ENCODE measurements at places on chromosomes 4 and X.

DNA sequence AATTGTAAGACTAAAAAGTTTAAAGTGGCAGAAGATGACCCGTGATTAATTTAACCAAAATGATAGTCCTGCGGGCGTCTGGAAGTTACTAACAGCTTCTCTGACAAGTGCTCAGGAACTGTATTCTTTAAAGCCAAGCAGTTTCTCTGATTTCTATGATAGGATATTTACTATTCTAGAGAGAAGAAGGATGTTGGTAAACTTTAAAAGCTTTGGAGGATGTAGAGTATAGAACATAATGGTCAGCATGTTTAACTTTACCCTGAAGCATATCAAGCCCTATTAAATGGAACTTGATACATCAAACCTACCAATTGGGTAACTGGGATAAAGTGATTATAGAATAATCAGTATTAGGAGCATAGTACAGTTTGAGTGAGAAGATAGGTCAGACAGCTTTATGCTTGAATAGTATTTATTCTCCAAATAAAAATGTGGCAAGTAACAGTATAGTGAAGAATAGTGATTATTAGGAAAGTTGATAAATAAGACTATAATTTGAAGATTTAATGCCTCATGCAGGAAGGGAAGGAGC lies 1.8 kb downstream of the STIM2 start:
- no peak for DNase-seq

DNA sequence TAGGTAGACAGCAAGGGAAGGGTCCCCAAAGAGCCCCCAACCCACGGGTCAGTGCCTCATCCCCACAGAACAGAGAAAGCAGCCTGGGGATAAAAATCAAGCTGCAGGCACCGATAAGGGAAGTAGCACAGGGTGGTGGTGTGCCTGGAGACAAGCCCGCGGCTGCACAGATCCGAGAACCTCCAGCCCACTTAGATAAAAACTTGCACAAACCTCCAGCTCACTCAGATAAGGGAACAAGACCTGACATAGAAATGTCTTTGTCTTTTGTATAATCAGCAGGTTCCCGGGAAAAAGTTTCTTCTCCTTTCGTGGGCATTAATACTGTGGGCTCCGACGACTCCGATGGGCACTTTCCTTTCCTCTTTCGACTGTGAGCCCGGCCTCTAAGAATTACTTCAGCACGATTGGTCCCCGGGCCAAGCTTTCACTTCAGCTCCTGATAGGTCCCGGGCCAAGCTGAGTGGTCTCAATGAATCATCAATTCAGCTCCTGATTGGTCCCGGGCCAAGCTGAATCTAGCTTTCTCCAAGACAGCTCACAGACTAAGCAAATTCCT lies 32.4 kb downstream of the PRDX4 start:
- peak; percentile 5 for DNase-seq

GRCh38 chr4:24968992-24969391 lies 56.1 kb upstream of the CCDC149 start:
- no peak for DNase-seq

DNA sequence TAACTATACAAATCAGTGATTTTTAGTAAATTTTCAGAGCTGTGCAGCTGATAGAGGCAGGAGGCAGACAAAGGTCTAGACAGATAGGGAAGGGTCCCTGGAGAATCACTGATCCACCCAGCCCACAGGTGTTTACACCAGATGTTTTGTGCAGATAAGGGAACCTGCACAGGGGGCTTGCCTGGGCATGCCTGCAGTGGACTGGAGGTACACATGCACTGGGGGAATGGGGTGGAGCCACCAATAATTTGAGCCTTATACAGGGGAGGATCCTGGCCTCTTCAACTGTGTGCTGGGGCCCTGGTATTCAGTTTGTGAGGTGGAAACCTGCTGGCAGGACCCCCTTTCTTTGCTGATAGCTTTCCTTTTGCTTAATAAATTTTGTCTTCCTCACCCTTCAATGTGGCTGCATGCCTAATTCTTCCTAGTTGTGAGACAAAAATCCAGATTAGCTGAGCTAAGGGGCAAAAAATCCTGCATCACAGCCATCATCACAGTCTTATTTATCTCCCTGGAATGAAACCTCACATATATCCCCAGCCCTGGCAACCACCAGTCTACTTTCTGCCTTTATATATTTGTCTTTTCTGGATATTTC lies 102.8 kb downstream of the KDM6A start:
- DNase-seq = no peak

DNA sequence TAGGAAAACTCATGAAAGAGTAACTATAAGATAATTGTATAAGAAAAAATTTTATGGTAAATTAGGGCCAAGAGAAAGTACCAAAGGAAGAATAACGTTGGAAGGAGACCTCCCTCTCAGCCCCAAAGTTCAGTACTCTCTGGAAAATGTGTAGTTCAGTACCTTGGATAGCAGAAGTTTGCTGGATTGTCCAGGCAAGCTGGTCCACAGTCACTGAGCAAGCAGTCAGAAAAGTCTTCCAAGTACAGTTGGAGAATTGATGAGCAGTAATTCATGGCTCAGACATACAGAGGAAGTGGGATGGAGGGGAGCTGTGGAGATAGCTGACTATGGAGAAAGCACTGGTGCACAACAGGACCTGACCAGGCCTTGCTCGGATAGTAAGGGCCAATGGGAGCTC lies 598.2 kb upstream of the NDST4 start:
- no peak for DNase-seq

- no peak for DNase-seq
These were observed 55.4 kb downstream of the NOP14 start for GRCh38 chr4:2907706-2908293.

DNA sequence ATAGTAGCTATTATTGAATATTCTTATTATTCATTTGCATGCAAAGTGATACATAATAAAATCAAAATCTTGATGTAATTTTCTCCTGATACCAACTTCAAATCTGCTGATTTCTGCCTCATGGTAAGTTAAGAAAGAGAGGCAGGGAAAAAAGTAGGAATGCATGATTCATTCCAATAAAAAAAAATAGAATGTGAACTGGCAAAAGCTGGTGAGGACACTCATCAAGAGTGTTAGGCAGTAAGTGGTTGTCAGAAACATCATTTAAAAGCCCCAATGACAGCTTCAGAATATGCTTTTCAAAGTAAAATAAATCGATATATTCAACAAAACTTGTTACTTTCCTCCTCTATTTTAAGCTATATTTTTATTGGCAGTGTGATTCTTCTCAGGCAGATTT lies 979.1 kb downstream of the TECRL start:
- no peak for DNase-seq

GRCh38 chr4:173527103-173527891 lies 2.7 kb downstream of the HAND2 start:
- DNase-seq = no peak

GRCh38 chr4:88341227-88342192 lies 37.1 kb upstream of the HERC6 start:
- DNase-seq = no peak
